ENCODE measurements at places on chromosomes 7 and 10. TPM values are rescaled to one million over a fixed set of nuclear protein-coding genes. Genes with fewer than 3 reads are reported as not detected.

GRCh38 chr7:76217942-76218566, 16.4 kb downstream of the SRRM3 start:
- no peak for DNase-seq

DNA sequence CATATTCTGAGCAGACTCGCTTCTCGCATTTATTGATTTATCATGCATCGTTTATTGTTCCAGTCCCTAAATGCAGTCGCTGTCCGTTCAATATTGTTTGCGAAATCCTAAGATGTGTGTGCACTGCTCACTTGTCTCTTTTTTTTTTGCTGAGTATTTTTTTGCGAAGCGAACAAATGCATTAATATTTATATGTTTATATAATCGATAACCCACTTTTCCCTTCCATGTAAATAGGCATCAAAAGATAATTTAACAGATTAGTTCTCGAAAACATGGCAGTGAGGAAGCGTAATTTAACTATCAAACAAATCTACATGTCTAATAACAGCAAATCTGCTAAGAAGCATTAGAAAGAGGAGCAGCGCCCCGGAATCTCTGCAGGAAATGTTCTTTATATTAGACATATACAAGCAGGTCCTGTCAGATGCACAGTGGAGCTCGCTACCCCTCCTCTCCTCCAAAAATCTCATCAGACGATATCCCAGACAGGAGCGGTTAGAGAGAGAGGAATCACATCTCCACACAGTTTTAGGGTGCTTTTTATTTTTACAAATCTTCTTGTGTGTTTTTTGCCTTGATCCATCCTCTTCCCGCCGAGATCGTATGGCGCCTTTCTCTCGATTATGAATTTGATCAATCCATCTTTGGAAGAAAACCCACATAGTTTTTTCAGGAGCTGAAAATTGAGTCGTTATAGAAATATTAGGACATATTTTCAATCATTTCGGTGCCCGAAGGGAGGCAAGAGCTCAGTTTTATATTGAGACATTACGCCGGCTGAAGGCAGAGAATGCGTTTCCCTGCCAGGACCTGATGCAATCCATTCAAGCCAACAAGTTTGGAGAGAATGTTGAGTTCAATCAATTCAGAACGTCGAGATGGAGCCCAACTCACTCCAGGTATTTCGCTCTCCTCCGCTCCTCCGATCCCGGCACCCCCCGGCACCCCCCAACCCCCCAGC, at the start of gene ARID5B:
ARID5B (plus strand) TSS at position 871 of the 964 bp plus-strand sequence; CDS start at position 882, 11 bp downstream.
- DNase-seq: peak; percentile 75

- DNase-seq: no peak
Measured at GRCh38 chr7:99848420-99849216, 20.8 kb downstream of the CYP3A43 start.

GRCh38 chr10:61157182-61157581, 213.2 kb upstream of the RHOBTB1 start:
- DNase-seq: no peak

- DNase-seq: no peak
Measured at GRCh38 chr10:5561704-5562645, 37.2 kb downstream of the CALML3 start.

- DNase-seq: peak; percentile 22
Measured at GRCh38 chr10:96721207-96721572, 876 bp upstream of the PIK3AP1 start.

Gene MSMB
- total RNA-seq: not detected

Gene CYP2C19
- total RNA-seq: not detected

Gene CC2D2B
- total RNA-seq: not detected

Measured in M059J (cell line).